ENCODE measurements at places on chromosomes 4 and X.

DNA sequence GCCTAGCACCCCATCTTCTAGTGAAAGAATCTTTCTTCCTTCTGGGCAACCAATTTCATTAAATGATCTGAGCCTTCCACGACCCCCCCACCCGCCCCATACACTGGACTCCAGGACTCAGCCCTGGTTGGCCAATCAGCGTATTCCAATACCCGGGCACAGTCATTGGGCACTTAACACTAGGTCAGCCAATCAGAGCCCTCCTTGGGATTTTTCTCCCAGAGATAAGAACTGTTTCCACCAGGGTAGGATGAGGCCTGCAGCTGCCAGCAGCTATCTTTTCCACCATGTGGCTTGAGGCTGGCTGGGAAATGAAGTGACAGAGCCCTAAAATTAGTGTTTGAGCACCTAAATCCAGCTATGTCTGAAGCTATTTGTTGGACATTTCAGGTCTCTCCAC, 418.8 kb downstream of the BCOR start:
- DNase-seq, result no peak

DNA sequence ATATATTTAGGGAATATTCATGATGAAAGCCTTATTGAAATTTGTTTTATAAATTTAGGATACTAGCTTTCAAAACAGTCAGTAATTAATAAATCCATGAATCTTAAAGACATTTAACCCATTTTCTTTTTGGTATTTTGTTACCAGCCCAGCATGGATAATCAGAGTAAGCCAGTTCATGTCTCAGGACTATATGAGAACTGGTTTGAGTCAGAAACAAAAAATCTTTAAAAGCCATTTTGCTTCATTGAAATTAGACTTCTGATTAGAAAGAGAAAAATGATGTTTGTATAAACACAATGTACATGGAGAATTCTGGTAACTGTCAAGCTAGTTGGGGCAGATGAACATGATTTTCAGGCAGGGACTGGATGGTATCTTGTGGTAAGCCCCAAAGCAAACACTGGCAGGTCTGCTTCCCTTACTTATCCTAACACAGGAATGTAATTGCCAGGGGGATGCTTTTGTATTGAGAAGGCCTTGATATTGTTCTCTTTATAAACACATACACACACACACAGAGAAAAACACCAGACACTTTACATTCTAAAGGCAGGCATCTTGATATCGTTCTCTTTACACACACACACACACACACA, 9.4 kb downstream of the ARHGAP10 start:
- DNase-seq, result no peak

- DNase-seq, result no peak
Measured at GRCh38 chr4:45072981-45073380, 346.6 kb upstream of the GNPDA2 start.

DNA sequence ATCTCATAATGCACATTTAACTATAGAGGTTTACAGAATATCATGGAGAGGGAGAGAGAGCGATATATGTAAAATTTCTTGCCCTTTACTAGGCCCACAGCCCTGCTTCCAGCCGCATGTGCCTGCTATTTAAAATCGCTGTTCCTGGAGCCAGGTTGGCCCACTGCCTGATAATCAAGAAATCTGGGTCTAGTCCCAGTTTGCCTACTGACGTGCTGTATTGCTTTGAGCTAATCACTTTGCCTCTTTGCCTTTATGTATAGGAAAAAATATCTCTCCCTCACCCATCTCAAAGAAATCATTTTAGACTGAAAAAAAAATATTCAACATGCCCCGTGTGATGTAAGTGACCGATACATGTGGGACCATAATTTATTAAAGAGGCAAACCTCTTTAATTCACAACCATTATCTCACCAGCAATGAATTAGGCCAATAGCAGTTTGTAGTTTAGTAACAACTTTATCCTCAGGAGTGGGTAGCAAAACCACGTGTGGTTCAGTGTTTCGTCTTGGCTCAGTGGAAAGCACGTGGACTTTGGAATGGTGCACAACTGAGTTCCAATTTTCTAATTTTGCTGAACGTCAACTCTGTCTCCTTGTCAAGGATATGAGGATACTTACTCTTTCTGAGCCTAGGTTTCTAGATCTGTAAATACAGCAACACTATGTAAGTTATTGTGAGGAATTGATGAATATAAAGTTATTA, 62.6 kb downstream of the GRXCR1 start:
- DNase-seq, result no peak

- no peak for DNase-seq
Measured at GRCh38 chr4:120853161-120853935, 69.2 kb downstream of the PRDM5 start.

DNA sequence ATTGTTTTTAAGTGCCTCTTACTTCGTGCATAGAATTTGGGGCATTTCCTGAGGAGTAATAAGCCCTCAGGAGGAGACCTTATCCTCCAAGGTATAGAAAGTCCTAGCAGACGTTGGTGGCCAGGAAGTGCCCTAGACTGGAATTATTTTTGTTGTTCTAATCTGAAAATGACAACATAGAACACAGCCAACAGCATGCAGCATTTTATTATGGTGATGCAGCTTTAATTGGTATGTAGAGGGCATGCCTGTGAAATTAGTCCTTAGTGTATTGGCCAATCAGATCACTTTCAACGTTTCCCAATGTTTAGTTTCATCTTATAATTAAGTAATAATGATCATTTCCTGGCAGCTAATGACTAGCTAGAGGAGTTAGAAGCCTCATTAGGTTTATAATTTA, 199.2 kb downstream of the SHROOM3 start:
- DNase-seq, result no peak

DNA sequence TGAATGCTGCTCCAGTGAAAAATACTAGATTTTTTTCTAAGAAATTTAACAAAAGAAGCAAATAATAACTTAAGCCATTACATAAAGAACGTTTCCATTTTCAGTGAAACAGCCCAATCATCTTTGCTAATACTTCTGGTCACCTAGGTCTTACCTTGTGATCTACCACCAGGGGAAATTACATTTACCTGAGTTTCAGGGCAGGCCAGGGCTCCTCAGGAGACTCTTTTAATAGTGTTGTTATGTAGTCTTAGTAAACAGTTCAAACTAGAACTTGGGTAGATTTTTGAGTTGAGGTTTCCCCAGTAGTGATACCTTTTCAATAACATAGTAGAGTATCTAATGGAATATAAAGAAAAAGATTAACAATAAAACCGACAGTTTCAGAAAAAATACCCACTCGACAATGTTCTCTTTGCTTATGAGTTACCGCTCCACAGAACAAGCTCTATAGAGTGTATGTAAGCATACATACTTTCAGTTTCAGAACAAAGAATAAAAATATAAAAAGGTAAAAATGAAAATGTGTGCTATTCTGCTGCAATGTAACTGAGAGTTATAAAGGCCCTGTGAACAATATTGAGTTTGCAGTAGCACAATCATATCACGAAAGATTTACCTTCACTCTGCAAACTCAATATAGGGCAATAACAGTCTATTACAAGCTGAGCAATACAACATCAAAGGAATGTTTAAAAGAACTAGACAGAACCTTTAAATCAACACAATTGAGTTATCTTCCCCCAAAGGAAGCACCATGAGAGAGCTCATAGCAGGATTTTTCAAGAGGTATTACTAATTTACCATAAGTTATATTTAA, 165.8 kb downstream of the ATOH1 start:
- no peak for DNase-seq

GRCh38 chr4:153022241-153022715, 86.2 kb downstream of the FHDC1 start:
- no peak for DNase-seq

- DNase-seq, result no peak
Measured at GRCh38 chr4:54941994-54942552, 183.3 kb downstream of the KDR start.

- DNase-seq, result no peak
Measured at GRCh38 chrX:46178763-46179162, 366.5 kb downstream of the ZNF674 start.
